LNCaP clone FGC (cell line): ENCODE measurements at places on chromosomes 13 and 19.
A peak's percentile ranks its signal among the peaks of the same experiment; 100 is the strongest.

DNA sequence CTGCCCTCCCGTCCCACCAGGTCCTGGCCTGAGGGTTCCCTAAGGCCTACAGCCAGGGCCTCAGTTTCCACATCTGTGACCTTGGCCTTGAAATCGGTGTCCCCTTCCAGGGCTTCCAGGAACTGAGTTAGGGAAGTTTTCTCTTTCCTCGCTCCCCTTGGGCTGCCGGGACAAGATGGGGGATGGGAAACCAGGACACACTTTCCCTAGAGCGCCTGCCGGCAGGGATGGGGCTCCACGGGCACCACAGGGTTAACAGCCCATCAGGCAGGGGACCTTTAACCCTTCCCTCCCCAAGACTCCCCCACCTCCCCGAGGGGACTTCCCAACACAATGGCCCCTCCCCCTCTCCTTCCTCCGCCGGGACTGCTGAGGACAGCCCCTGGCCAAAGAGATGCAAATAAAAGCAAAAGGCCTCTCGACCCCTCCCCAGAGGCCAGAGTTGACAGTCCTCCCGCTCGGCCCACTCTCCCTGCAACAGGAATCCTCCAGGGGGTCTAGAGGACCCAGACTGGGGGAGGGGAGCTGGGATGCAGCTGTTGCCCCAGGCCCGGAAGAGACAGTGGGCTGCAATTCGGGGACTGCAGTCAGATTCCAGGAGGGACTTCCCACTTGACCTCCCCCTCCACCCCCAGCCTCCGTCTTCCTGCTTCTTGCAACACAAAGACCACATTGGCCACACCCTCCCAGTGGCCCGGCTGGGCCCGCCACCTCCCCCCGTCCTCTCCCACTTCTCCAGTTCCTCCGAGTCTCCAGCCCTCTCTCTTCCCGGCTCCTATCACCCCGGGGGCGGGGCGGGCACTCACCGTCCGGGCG is 3.4 kb downstream of the BBC3 start:
- DNase-seq, result no peak

DNA sequence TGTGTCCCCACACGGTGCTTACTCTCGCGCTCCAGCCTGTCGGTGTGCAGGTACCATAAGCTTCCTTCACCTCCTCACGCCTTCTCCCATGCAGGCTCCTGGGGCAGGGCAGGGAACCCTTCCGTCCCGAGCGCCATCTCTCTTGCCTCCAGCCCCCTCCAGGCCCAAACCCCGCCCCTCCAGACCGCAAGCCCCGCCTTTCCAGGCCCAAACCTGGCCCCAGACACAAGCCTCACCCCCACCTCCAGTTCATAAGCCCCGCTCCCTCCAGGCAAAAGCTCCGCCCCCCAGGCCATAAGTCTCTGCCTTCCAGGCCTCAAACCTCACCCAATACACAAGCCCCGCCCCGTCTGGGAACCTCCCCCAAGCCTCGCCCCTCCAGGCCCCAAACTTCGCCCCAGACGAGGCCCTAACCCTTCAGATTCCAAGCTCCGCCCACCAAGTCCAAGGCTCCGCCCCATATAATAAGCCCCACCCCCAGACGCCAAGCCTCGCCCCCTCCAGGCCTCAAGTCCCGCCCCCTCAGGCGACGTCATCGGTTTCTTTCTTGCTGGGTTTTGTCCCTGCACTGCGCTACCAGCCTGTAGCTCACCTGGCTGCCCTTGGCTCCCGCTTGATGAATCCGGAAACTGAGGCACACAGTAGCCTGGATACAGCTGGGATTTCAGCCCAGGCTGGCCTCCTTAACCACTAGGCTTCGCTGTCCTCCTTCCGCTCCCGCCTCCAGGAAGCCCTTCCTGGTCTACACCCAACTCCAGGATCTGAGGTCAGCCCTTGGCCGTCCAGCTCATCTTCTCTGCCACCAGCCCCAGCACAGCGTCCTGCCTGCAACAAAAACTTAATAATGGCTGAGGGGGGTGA is 16.1 kb downstream of the MKNK2 start:
- no peak for DNase-seq

- no peak for DNase-seq
Observed at GRCh38 chr13:114152831-114153371, 20.5 kb upstream of the RASA3 start.

GRCh38 chr13:108915634-108916512 is 286.5 kb downstream of the MYO16 start:
- no peak for DNase-seq

GRCh38 chr13:44401577-44401976 is 28.0 kb downstream of the SERP2 start:
- no peak for DNase-seq

DNA sequence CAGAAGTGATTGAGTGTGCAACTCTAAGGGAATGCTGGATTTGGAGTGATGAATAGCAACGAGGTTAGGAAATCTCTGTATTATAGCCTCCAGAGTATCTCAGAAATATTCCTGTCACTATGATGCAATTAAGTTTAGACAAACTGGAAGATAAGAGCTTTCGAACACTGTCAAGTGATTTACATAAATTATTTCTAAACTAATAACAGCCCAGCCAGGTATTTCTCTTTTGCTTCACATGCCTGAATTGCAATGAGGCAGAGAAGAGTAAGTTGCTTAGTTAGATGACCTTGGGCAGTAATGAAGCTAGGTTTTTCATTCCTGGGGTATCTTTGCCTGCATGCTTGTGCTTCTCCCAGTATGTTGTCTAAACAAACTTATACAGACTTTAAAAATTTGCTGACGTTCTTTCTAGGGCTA is 134.5 kb downstream of the LMO7 start:
- no peak for DNase-seq

DNA sequence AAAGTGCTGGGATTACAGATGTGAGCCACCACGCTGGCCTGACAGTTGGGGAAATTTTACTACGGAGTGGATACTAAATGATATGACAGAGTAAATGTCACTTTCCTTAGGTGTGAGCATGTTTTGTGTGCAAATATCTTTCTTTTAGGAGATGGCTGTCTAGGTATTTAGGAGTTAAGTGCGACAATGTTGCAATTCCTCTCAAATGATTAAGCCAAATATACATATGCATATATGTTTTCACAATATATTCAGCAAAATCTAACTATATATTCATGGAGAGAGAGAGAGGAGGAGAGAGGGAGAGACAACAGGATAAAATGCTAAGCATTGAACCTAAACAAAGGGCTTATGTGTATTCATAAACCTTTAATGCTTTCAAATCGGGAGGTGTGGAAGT is 5.4 kb upstream of the SERTAD3 start:
- no peak for DNase-seq

DNA sequence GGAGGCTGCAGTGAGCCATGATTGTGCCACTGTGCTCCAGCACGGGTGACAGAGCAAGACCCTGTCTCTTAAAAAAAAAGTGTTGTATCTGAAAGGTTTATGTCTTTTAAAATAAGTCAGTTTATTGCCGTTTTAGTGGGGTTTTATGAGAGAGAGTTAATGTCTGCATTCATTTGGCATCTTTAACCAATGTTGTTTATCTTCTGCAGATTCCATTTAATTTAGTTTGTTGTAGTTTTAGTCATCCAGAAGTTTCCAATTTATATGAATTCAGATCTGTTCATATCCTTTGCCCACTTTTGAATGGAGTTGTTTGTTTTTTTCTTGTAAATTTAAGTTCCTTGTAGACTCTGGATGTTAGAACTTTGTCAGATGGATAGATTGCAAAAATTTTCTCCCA is 36.7 kb upstream of the LPAR6 start:
- DNase-seq, result no peak

DNA sequence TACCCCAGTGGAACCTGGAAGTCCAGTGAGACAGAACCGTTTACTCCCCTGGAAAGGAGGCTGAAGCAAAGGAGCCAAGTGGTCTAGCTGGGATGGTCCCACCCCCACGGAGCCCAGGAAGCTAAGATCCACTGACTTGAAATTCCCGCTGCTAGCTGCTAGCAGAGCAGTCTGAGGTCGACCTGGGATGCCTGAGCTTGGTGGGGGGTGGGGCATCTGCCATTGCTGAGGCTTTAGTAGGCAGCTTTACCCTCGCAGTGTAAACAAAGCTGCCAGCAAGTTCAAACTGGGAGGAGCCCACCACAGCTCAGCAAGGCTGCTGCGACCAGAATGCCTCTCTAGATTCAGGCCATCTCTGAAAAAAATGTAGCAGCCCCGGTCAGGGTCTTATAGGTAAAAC is 437.0 kb downstream of the SUCLA2 start:
- no peak for DNase-seq

GRCh38 chr13:73945382-73945781 is 188.8 kb downstream of the KLF12 start:
- DNase-seq, result no peak

DNA sequence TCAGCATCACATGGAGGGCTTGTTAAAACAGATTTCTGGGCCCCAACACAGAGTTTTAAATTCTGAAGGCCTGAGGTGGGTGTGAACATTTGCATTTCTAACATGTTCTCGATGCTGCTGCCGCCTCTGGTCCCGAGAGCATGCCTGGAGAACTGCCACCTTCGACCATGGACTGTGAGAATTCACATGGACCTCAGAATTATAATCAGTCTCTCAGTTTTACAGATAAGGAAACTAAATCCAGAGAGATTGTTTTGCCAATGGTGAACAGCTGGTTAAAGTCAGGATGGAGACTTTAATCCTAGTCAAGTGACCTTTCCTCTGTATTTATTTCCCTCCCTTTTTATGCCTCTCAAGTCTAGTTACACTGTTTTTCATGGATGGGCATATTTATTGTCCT is 14.7 kb downstream of the ALOX5AP start:
- no peak for DNase-seq

GRCh38 chr19:39224910-39225309 is 19.9 kb downstream of the IFNL3 start:
- no peak for DNase-seq

GRCh38 chr19:51615991-51616390 is 14.2 kb downstream of the SIGLEC5 start:
- peak; percentile 45 for DNase-seq

- DNase-seq, result no peak
Observed at GRCh38 chr19:46209051-46209450, 20.5 kb upstream of the IGFL1 start.

GRCh38 chr19:7856679-7857663 is 17.2 kb downstream of the PRR36 start:
- DNase-seq, result no peak

DNA sequence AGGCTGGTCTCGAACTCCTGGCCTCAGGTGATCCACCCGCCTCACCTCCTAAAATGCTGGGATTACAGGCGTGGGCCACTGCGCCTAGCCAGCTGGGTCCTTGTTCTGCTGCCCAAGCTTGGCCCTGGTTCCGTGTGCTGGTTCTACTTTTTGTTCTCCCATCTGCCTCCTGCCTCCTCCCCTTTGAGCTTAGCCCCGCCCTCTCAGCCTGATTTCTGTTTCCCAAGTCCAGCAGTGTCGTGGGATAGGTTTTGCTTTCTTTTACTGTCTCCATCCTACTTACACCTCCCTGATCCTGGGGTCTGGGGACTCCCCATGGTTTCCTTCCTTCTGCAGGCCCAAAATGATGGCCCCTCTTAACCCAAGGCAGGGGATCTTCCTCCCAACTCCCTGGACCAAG is 2.4 kb downstream of the BLOC1S3 start:
- no peak for DNase-seq

GRCh38 chr19:39728040-39728439 is 9.8 kb downstream of the CLC start:
- no peak for DNase-seq

DNA sequence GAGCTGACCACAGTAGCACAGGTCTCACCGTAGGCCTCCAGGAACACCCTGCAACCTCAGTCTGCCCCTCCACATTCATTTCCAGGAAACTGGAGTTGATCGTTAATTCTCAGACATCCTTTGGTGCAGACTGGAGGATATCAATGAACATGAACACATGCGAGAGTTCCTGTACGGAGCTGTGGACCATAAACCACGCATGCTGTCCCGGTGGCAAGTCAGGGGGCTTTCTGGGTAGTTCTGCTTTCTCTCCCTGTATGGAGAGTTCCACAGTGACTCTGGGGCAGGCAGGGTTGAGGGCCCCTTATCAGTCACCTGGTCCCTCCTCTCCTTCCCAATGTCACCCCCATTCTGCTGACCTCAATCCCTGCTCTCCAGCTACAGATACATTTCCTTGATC is 55.5 kb upstream of the URI1 start:
- no peak for DNase-seq

DNA sequence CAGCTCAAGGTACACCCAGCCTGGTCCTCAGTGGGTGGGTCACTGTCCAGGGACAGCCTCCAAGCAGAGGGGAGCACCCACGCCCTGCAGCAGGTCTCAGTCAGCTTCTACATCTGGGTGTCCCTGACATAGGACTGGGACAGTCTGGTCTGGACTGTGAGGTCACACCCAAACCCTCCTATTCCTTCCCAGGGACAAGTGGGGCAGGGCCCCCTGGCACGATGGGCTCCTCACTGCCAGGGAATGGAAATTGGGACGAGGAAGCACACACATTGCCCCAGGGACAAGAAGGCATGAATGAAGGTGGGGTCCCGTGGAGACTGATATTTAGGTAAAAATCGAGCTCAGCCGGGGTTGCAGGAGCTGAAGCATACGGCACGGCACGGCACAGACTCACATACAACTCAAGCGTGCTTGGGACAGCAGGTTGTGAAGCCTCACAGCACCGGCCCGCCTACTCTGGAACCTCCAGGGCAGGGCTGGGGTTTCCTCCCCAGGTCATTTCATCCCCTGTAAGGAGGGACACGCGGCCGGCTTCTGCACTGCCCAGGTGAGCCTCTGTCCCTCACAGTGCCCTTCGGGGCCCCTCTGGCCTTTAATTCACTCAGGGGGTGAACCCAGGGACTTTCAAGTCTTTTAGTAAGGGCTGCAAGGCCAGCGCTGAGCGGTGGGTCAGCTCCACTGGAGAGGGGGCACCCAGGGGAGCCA is 3.5 kb downstream of the PNMA8B start:
- DNase-seq, result no peak

DNA sequence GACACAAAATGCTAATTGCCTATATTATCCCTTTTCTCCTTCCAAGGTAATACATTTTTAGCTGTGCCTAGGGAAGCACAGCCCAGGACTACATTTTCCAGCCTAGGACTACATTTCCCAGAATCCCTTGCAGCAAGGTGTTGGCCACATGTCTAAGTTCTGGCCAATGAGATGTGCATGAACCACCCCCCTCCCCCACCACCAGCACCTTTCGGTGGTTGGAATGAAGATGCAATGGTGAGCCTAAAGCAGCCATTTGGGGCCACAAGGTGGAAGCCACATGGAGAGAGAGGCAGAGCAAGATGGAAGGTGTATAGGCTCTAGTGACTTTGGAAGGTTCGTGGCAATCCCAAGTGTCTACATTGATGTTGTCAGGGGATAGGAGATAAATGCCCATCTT is 16.2 kb downstream of the UNC13A start:
- DNase-seq, result no peak
